Activated effector memory CD4-positive, alpha-beta T cell treated with anti-CD3 and anti-CD28 coated beads, Interleukin-2, amount 50 U/mL, for 16 hours (primary cell): ENCODE measurements at places on chromosomes 6 and 20.
A peak's percentile ranks its signal among the peaks of the same experiment; 100 is the strongest.

- no peak for DNase-seq
These were observed 366.7 kb downstream of the THBS2 start for GRCh38 chr6:168886964-168887363.

DNA sequence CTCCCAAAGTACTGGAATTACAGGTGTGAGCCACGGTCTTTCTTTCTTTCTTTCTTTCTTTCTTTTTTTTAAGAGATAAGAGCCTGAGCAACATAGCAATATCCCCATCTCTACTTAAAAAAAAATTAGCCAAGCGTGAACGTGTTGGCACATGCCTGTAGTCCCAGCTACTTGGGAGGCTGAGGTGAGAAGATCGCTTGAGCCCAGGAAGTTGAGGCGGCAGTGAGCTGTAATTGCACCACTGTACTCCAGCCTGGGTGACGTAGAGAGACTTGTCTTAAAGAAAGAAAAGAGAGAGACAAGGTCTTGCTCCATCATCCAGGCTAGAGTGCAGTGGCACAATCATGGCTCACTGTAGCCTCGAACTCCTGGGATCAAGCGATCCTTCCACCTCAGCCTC is 162.0 kb upstream of the MLN start:
- DNase-seq = peak; percentile 24

DNA sequence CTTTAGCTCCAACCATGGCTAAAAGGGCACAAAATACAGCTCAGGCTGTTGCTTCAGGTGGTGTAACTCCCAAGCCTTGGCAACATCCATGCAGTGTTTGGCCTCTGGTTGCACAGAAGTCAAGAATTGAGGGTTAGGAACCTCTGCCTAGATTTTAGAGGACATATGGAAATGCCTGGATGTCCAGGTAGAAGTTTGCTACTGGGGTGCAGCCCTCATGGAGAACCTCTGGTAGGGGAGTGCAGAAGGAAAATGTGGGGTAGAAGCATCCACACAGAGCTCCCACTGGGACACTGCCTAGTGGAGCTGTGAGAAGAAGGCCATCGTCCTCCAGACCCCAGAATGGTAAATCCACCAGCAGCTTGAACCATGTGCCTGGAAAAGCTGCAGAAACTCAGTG is 1453.8 kb upstream of the EYS start:
- no peak for DNase-seq

GRCh38 chr6:134407791-134408190 is 89.9 kb upstream of the SGK1 start:
- DNase-seq = no peak

DNA sequence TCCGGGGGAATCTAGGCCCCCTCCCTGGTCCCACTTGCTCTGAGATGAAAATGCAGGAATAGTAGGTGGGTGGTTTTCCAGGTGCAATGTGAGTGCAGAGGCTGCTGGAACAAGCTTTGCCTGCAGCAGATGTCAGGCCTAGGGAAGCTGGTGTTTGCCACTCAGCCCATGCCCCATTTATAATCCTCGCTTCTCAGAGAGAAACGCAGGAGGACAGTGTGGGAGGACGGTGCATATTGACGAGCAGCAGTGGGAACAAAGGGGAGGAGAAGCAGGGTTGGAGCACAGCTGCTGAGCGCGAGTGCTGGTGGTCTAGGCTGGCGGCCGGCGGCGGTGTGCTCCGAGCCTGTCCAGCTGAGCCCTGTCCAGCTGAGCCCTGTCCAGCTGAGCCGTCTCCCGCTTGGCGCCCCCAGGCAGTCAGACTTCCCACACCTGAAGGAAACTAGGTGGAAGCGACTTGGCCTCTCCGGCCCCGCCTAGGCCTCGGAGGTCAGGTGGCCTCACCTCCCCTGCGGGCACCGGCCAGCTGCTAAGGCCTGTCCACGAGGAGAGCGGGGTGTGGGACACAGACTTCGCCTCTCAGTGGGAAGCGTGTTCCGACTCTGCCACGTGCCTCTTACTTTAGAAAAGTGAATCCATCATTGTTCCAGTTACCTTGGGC is 49.7 kb upstream of the FRMD1 start:
- DNase-seq = no peak

DNA sequence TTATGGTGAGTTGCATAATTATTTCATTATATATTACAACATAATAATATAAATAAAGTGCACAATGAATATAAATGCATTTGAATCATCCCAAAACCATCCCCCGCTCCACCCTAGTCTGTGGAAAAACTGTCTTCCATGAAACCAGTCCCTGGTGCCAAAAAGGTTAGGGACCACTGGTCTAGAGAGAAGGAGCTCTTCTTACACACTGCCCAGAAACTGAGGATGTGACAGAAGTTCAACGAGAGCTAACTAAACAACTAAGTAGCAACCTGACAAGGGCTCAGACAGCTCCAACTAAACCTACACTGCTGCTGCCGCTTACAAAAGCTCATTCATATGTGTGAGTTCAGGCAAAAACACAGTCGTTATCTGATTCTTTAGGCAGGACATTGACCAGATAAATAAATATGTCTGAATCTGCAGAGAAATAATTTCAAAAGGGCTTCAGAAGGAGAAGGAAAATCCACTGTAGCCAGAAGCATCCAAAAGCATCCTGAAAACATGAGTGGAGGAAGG is 125.9 kb downstream of the ATXN1 start:
- DNase-seq = no peak

- DNase-seq = no peak
These were observed 2.4 kb downstream of the SIGLEC1 start for GRCh38 chr20:3710011-3710466.

GRCh38 chr6:81621816-81622395 is 130.6 kb downstream of the TENT5A start:
- DNase-seq = no peak

GRCh38 chr6:36280467-36280866 is 10.6 kb downstream of the PNPLA1 start:
- DNase-seq = no peak

- peak; percentile 39 for DNase-seq
These were observed 127.6 kb upstream of the SNX9 start for GRCh38 chr6:157695301-157696040.

GRCh38 chr6:107633680-107634323 is 143.9 kb downstream of the SOBP start:
- no peak for DNase-seq

DNA sequence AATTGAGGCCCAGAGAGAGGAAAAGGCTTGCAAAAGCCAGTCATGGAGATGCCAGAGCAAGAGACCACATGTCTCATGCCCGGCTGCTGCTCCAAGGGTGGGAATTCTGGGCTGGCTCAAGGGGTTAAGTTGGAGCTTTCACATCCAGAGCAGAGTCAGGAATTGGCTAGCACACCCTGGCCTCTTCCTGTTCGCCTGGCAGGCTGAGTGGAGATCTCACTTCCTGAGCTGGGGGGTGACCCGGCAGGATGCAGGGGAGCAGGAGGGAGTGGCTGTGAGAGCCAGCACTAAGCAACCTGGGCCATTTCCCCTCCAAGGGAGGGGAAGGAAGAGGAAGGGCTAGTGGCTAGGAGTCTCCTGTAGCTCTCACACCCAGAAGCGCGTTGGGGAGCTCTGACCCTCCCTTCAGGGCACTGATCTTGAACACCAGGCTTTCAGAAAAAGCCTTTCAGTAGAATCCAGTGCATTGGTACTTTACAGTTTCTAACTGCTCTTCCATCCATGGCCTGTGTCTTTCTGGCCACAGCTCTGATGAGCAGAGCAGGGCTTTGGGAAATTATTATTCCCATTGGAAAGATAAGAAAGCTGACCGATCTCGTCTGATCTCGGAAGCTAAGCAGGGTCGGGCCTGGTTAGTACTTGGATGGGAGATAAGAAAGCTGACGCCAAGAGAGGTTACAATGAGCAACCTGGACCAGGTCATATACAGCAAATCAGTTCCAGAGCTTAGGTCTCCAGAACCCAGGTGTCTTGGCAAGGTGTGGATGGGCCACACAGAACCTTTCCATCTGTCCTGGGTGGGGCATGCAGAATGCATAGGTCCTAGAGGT is 2.2 kb upstream of the CCM2L start:
- no peak for DNase-seq

GRCh38 chr6:75794954-75795739 is 46.1 kb downstream of the MYO6 start:
- no peak for DNase-seq

- DNase-seq = no peak
These were observed 30.9 kb upstream of the SLA2 start for GRCh38 chr20:36676701-36677421.

- DNase-seq = no peak
These were observed 533.5 kb upstream of the MMS22L start for GRCh38 chr6:97816526-97816925.

- DNase-seq = no peak
These were observed 26.4 kb downstream of the LAMA4 start for GRCh38 chr6:112227992-112228391.

GRCh38 chr20:54194724-54195438 is 13.0 kb upstream of the PFDN4 start:
- DNase-seq = no peak

DNA sequence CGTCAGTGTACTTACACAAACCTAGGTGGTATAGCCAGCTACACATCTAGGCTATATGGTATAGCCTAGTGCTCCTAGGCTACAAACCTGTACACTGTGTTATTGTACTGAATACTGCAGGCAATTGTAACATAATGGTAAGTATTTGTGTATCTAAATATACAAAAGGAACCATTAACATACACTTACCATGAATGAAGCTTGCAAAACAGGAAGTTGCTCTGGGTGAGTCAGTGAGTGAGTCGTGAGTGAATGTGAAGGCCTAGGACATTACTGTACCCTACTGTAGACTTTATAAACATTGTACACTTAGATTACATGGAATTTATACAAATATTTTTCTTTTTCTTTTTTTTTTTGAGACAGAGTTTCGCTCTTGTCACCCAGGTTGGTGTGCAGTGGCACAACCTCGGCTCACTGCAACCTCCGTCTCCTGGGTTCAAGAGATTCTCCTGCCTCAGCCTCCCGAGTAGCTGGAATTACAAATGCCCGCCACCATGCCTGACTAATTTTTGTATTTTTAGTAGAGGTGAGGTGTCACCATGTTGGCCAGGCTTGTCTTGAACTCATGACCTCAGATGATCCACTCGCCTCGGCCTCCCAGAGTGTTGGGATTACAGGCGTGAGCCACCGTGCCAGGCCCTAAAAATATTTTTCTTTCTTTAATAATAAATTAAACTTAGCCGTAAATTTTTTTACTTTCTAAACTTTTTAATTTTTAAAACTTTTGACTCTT is 15.4 kb upstream of the KIAA1755 start:
- DNase-seq = no peak

- DNase-seq = no peak
These were observed 148.0 kb upstream of the LRFN2 start for GRCh38 chr6:40735121-40735520.

DNA sequence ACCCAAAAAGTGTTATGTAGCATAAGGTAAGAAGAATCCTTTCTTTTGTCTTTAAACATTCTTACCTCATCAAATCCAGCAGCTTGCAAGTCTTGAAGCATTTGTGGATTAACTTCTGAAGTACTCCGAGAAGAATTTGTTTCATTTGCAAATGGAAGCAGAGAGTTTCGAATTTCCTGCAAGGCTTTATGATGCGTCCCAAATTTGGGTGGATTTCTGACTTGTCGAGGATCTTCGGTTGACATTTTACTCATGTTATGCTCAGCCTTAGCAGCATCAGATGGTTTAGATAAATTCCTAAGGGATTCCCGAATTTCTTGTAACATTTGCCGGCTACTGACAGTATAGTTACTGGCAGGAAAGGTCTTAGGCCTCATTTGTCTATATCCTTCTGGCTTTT is 16.2 kb downstream of the LATS1 start:
- no peak for DNase-seq

- DNase-seq = no peak
These were observed 24.5 kb downstream of the CLIC5 start for GRCh38 chr6:45991189-45991588.

DNA sequence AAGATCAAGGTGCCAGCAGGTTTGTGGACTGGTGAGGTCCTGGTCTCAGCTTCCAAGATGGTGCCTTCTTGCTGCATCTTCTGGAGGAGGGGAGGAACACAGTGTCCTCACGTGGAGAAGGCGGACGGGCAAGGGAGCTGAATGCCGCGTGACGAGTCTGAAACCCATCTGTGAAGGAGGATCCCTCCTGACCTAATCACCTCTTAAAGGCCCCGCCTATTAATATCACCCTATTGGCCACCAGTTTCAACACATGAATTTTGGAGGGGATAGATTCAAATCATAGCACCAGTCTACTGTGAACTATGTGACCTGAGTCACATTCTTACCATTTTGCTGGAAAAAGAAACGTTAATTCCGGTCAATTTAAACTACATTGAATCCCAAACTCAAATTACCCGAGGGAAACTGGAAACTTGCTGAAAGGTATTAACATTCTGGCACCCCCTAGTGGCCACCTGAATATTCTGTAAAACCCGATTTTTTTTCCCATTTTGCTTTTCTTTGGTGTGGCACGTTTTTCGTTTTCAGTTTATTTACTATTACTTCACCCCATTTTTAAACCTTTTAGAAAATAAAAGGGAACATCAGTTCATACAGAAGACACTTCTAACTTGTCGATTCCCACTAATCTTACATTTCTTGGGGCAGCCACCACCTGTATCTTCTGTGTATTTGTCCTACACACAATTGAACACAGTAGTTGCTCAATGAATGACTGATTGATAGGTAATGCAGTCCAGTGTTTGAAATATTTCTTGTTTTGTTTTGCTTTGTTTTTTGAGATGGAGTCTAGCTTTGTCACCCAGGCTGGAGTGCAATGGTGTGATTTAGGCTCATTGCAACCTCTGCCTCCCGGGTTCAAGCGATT is 17.9 kb upstream of the CCDC170 start:
- peak; percentile 69 for DNase-seq

- DNase-seq = no peak
These were observed 164.2 kb downstream of the OGFRL1 start for GRCh38 chr6:71452697-71453370.

DNA sequence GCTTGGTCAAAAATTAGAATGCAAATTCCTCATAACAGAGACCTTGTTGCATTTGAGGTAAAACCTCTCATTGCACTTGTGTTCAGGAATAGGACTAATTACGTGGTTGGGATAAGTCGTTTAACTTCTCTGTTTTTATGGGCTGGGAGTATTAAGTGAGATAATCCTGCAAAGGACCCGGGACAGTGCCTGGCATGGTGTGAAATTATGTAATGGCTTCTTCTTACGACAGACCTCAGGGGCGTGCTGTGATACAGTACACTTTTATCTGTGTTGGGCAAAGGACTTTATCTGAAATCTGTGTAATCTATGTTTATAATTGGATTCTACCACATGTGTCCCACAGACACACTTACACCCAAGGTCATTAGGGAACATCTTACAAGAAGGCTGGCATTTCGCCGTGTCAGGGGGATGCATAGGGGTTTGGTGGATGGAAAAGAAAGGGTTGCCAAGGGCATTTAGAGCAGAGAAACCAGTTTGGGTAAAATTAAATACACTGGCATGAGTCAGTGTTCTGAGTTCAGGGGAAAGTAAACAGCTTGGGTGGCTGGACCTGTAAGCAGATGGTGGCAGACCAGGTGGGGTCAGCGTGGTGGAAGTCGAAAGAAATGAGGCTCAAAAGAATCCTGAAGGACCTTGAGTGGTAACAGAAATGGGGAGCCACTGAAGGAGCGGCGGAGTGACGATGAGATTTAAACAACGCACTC is 17.2 kb upstream of the RTF2 start:
- DNase-seq = peak; percentile 48

- no peak for DNase-seq
These were observed 142.6 kb upstream of the RPS6KA2 start for GRCh38 chr6:166769648-166770047.
